SJSA1 (cell line): ENCODE measurements at places on chromosomes 7 and 10. TPM values are rescaled to one million over a fixed set of nuclear protein-coding genes. Genes with fewer than 3 reads are reported as not detected.

DNA sequence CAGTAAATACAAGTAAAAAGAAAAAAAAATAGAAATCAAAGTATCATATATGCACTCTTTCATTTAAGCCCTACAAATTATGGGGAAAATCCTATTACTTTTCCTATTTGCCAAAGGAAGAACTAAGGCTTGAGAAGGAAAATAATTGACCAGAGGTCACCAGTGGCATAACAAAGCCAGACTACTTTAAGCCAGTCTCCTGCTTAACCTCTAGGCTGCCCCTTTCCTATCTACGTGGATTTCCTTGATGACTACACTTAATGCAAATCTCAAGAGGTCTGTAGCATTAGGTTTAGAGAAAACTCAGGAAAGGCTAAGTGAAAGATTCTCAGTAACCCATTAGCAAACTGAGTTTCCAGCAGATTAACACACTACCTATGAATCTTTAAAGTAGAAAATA, 49.8 kb downstream of the TPK1 start:
- no peak for DNase-seq
- no peak overlapping the region for H3K4me3 ChIP-seq
- H3K27me3 ChIP-seq, result no peaks in the 10 kb centered on the region
- H3K27ac ChIP-seq, result no peak overlapping the region
- no peaks in the 10 kb centered on the region for H3K36me3 ChIP-seq

- H3K27ac ChIP-seq, result no peak overlapping the region
- H3K27me3 ChIP-seq, result no peaks in the 10 kb centered on the region
- DNase-seq, result no peak
These were observed 201.4 kb upstream of the NRP1 start for GRCh38 chr10:33535866-33536265.

DNA sequence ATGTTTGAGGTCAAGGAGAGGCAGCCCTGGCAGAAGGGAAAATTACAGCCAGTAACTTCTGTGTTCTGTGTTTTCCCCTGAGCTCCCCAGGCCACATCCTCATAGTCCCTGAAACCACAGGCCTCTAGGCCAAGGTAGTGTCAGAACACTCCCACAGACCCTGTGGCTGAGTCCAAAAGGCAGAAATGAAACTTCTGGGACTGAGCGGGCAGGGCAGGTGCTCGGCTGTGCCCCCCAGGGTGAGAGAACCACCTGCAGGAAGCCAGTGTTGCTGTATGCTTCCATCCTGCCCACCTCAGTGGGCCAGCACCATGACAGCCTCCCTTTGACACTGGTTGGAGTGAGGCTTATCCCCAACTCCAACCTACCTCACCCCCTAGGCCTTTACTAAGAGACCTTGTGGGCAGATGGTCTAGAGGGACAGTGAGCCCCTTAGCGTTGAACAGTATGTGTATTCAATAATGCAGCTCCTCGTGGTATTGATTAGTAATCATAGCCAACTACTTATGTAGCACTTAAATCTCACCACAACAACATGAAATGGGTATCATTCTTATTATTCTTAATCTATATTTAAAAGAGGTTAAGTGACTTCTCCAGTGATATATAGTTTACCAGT, 30.3 kb downstream of the PIK3CG start:
- no peaks in the 10 kb centered on the region for H3K4me1 ChIP-seq
- H3K36me3 ChIP-seq, result no peaks in the 10 kb centered on the region
- no peaks in the 10 kb centered on the region for H3K27me3 ChIP-seq
- no peak for DNase-seq
- no peak overlapping the region for H3K4me3 ChIP-seq

DNA sequence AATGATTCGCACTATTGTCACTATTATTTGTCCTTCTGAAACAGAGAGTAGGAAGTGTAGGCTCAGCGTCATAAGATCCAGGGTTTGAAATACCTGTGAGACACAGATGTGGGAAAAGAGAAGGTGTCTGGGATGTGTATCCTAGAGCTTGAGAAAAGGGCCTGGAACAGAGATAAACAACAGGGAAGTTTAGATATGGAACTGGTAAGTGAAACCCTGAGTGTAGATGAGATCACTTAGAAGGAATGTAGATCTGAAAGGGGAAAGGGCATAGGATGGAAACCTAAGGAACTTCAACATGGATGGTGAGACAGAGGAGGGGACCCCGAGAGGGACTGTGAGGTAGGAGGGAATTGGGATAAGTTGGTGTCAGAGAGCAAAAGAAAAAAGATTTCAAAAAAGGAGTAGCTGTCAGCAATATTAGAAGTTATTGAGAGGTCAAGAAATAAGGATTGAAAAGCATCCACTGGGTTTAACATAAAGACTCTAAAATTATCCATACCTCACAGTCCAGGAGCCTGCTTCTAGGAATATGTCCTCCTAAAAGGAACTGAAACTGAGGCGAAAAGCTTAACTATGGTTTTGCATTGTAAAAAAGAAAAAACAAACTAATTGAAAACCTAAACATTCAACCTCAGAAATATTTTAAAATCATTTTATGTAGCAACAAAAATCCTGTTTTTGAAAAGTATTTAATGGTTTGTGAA, 119.2 kb upstream of the NPVF start:
- DNase-seq, result no peak
- no peak overlapping the region for H3K4me3 ChIP-seq
- H3K4me1 ChIP-seq, result no peaks in the 10 kb centered on the region
- H3K27ac ChIP-seq, result no peak overlapping the region
- no peaks in the 10 kb centered on the region for H3K27me3 ChIP-seq

DNA sequence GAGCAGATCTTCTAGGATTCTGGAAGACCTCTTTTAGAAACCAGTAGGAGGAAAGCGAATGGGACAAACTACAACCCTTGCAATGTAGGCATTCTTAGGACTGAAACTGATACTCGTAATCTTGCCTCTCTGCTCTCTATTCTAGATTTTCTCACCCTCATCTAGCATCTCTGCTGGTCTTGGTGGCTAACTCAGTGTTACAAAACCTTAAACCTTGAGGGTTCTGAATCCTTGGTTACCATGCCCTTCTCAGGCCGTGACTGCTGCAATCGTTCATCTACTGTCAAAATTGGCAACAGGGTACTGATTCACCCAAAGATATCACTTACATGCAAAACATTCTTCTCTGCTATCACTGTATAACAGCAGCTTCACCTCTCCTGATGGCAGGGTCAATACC, 55.2 kb downstream of the SAMD9 start:
- DNase-seq, result no peak
- H3K27me3 ChIP-seq, result no peaks in the 10 kb centered on the region
- no peaks in the 10 kb centered on the region for H3K36me3 ChIP-seq
- no peaks in the 10 kb centered on the region for H3K4me1 ChIP-seq

DNA sequence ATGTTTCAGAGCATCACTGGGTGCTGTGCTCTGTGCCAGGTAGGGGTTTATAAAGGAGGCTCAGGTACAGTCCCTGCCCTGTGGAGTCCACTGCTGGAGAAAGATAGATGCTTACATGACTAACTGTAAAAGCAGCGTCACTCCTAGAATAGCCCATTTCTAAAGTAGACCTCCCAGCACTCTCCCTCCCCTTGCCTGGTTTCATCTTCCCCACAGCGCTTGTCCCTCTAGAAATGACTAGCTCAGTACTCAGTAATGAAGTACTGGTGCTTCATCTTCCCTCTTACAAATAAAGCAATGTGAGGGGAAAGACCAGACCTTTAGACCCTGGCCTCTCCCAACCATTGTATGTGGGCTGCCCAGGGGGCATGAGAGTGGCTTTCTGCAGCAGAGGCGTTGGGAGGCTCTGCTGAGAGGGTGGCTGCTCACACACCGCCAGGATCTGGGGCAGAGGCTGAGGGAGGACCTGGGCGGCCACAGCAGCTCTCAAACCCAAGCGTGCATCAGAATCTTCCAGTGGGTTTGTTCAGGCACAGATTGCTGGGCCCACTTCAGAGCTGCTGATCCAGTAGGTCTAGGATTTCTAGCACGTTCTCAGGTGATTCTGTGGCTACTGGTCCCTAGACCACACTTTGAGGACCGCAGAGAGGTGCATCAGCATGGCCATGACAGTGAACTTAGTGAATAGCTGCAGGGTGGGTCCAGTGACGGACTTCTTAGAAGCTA, 110.3 kb upstream of the ANLN start:
- H3K27ac ChIP-seq, result no peak overlapping the region
- H3K4me1 ChIP-seq, result peaks cover 48% of the 10 kb centered on the region
- H3K27me3 ChIP-seq, result no peaks in the 10 kb centered on the region
- H3K36me3 ChIP-seq, result no peaks in the 10 kb centered on the region
- DNase-seq, result peak; percentile 44

GRCh38 chr10:51860257-51860656, 160.9 kb upstream of the CSTF2T start:
- no peaks in the 10 kb centered on the region for H3K36me3 ChIP-seq
- no peak overlapping the region for H3K4me3 ChIP-seq
- H3K27ac ChIP-seq, result no peak overlapping the region
- no peak for DNase-seq
- no peaks in the 10 kb centered on the region for H3K4me1 ChIP-seq

GRCh38 chr7:38934536-38934935, 25.5 kb upstream of the VPS41 start:
- H3K4me3 ChIP-seq, result no peak overlapping the region
- no peak for DNase-seq
- H3K4me1 ChIP-seq, result peaks cover 39% of the 10 kb centered on the region
- no peaks in the 10 kb centered on the region for H3K36me3 ChIP-seq
- no peak overlapping the region for H3K27ac ChIP-seq
- H3K27me3 ChIP-seq, result no peaks in the 10 kb centered on the region

DNA sequence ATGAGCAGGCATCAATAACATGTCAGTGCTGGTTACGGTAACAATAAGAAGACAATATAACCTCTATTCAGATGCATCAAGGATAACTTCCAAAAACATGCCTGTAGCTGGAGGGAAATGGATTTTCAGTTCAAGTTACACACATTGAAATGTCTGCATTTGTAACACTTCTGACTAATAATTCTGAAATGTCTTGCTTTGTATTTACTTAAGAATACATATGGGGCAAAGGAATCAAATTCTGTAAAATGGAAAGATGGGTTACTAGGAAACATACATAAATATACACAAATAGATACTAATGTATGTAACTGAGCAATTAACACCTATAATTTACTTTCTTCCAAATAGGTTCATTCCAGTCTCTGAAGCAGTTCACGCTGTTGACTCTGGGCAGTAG, 18.6 kb upstream of the MTPN start:
- H3K36me3 ChIP-seq, result no peaks in the 10 kb centered on the region
- DNase-seq, result no peak
- no peaks in the 10 kb centered on the region for H3K27me3 ChIP-seq
- H3K27ac ChIP-seq, result no peak overlapping the region

DNA sequence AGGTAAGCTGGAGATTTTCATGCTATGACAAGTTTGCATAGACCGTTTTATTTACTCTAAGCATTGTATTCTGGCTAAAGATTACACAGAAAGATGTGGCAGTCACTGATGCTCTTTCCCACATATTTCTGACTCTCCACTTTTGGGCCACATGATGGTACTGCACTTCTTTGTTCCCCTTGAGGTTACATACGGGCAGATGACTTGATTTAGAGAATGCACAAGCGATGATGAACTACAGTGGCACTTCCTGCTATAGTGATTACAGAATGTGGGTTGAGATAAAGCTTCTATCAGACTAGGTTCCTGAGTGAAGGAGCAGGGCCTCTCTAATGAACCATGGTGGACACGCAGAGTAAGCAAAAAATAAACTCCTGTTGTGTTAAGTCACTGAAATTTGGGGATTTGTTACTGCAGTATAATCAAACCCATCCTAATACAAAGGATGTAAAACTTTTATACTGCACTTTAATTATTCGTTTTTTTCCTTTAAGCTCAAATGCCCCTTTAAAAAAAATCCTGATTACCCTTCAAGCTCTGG, 177.9 kb downstream of the TAX1BP1 start:
- H3K4me1 ChIP-seq, result peaks cover 34% of the 10 kb centered on the region
- H3K4me3 ChIP-seq, result no peak overlapping the region
- H3K36me3 ChIP-seq, result peaks cover 3% of the 10 kb centered on the region; the same call in 1 of the 2 replicates

GRCh38 chr10:120437541-120437940, 19.5 kb upstream of the PLPP4 start:
- no peak for DNase-seq
- H3K4me1 ChIP-seq, result no peaks in the 10 kb centered on the region
- H3K36me3 ChIP-seq, result no peaks in the 10 kb centered on the region
- no peaks in the 10 kb centered on the region; the same call in none of the 2 replicates for H3K27me3 ChIP-seq
- H3K4me3 ChIP-seq, result no peak overlapping the region

DNA sequence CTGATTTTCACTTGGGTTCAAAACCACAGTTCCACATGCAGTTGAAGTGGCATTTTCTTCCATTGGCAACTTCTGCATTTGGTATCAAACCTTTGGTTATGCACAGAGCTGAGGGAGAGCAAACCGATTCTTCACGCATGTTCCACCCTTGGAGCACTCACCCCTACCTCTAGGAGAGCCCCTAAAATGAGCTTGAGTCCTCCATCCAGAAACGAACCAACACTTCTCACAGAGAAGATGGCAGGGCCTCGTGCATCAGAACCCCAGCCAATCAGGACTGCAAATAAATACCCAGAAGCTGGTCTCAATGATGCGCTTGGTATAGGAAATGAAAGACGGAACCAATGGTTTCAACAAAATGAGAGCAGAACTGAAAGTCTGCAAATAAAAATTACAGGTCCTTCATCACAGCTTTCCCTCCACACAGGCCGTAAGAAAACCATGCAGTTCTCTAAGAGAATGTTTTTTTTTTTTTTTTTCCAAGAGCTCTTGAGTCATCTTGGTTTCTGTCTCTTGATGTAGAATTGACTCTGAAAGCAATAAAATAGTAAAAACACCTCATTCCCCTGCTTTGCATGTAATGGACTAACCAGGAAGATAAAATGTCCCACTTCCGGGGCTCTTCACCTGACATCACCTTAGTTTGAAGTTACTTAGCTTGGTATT, 23.9 kb downstream of the KLF6 start:
- DNase-seq, result no peak
- peaks cover 69% of the 10 kb centered on the region for H3K4me1 ChIP-seq
- no peaks in the 10 kb centered on the region for H3K36me3 ChIP-seq
- no peaks in the 10 kb centered on the region for H3K27me3 ChIP-seq
- H3K27ac ChIP-seq, result peak overlapping the region; percentile 78

- peaks cover 17% of the 10 kb centered on the region for H3K36me3 ChIP-seq
- H3K27ac ChIP-seq, result peak within 1 kb of the TSS; percentile 64
- peaks cover 31% of the 10 kb centered on the region for H3K4me1 ChIP-seq
These were observed at the start of gene DIP2C for GRCh38 chr10:689452-690371. Gene DIP2C (minus strand): TSS chr10:689668. CDS start chr10:689578, 90 bp downstream.

Gene ALDH18A1
- total RNA-seq, result 55.0 and 60.2 TPM in 2 replicates

Gene TAS2R41
- total RNA-seq, result not detected in 2 replicates

Gene VSTM4
- 1.8 and 3.7 TPM in 2 replicates for total RNA-seq

Gene TRIM50
- not detected in 2 replicates for total RNA-seq

Gene LRRN3
- 0.22 TPM in 1 of 2 replicates, not detected in the other for total RNA-seq

Gene PRF1
- not detected in 2 replicates for total RNA-seq

Gene PON1
- not detected in 2 replicates for total RNA-seq

Gene OR2A42
- not detected in 2 replicates for total RNA-seq

Gene MYO3A
- total RNA-seq, result not detected in 2 replicates
